Dermis blood vessel endothelial cell (primary cell): ENCODE measurements at places on chromosomes 7 and 10. TPM values are rescaled to one million over a fixed set of nuclear protein-coding genes. Genes with fewer than 3 reads are reported as not detected.

DNA sequence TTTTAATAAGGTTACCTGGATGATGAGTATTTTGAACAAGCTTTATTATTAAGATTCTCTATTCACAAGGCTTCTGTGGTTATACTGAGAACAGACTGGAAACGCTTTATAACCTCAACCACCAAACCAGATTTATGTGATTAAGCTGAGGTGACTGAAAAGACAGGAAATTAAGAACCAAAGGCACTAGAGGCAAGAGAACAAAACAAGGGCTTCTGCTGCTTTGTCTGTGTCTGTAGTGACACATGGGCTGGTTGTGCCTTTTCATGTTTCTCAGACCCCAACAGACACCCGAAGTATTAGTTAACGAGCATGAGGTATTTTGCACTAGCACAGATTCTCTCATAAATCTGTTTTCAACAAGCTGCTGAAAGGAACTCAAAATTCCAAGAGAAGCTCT, 64.4 kb downstream of the RAPGEF5 start:
- no peak for DNase-seq

- no peak for DNase-seq
Observed at GRCh38 chr10:114928818-114929217, 9.2 kb upstream of the TRUB1 start.

GRCh38 chr10:84375011-84375410, 46.6 kb downstream of the CCSER2 start:
- peak; percentile 83 for DNase-seq

DNA sequence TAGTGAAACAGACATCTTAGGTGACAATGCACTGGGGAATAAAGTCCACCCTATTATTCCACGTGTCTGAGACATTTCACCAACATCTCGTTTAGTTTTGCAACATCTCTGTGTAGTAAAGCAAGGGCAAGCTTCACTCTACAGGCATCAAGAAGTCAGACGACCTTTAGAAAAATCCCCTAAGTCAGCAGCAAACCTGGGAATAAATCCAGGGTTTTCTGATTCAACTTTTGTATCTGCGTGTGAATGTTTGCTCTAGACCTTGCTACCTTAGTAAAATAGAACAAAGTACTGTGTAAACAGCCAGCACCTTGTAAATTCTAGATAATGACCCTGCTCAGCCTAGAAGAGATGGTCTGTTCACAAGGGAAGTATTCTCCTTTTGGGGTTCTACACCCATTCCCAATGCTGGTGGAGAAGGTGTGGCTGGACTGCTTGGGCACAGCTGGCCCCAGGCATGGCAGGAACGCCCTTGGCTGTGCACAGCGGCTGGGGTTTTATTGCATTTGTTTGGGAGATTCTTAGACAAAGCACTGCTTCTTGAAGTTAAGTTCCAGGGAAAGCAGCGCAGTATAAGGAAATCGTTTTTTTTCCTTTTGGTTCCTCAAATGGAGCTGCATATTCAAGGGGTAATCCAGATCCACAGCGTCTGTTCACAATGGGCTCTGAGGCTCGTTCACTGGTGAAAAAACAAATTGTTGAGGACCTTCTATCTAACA, 38.3 kb upstream of the GALNTL5 start:
- DNase-seq, result no peak

DNA sequence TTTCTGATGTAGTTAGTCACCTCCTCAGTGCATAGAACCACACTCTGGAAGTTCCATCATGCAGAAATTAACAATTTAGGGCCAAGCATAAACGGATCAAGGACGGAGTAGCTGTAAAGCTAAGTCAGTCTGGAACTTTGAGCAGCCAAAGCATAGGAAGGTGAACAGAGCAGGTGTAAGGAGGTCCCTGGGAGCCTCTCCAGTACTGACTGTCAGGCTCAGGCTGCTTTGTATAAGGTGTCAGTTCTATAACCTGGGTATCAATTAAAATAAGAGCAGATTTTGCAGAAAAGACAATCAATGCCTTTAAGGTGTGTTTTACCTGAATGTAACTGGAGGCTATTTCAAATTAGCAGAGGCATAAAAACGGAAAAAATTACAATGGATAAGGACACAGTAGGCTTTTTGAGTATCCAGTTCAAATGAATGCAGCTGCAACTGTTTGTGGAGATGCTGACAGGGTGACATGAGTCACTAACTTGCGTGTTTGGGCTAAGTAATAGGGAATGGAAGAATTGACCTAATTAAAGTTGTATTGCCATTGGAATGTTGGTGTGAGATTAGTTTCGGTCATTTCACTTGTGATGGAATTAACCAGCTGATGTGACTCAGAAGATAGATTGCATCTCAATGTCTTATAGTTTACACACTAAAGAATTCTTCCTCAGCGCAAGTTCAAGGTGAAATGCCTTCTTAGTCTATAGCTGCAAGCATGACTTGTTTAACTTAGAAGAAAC, 417.9 kb upstream of the CNTNAP2 start:
- no peak for DNase-seq

Gene PPA1
- 171 and 240 TPM in 2 replicates for total RNA-seq
